ENCODE measurements at places on chromosomes 2 and 18.

GRCh38 chr2:231207734-231208133, 9.3 kb downstream of the ARMC9 start:
- no peak for DNase-seq

- peak; percentile 10 for DNase-seq
These were observed 317.5 kb downstream of the TMX3 start for GRCh38 chr18:68397241-68398035.

- DNase-seq, result no peak
These were observed 38.0 kb upstream of the ERMN start for GRCh38 chr2:157363612-157364101.

DNA sequence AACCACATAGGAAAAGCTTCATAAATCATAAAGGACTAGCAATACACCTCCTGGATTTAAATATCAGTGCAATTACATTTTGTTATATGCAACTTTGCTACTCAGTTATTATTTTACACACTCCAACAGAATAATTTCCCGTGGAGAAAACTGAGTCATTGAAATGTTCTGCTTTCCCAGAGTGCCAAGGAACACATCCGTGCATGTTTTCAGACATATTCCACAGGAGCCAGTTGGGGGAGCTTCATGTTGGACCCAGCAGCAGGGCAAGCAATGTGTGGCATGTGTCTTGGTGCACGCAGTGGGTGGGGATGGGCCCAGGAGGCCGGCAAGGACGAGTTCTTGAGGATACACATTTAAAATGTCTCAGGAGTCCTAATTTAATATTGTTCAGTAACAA, 14.4 kb upstream of the SMIM21 start:
- no peak for DNase-seq
